NCI-H1417 treated with DMSO at 0.1 percent for 48 hours (cell line): ENCODE measurements at places on chromosomes 12 and 14.

- no peak for DNase-seq
Measured at GRCh38 chr12:66516133-66516532, 162.7 kb downstream of the GRIP1 start.

- DNase-seq, result no peak
Measured at GRCh38 chr12:65596514-65597091, 227.7 kb upstream of the HMGA2 start.

DNA sequence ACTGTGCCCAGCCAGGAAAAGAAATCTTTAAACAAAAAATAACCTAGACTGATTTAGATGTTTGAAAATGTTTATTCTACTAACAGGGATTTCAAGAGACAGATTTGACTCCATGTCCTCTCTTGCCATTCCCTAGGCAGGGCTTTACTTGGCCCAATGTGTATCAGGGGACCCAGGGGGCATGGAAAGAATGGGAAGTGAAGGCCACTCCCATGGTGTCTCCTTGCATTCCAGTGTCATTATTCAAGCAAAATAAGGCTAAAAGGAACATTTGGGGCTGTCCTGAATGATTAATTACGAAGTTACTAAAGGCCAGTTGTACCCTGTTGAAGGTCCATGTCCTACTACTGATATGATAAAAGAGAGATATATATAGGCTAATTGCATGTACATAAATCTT lies 151.9 kb upstream of the ATF7IP start:
- no peak for DNase-seq

DNA sequence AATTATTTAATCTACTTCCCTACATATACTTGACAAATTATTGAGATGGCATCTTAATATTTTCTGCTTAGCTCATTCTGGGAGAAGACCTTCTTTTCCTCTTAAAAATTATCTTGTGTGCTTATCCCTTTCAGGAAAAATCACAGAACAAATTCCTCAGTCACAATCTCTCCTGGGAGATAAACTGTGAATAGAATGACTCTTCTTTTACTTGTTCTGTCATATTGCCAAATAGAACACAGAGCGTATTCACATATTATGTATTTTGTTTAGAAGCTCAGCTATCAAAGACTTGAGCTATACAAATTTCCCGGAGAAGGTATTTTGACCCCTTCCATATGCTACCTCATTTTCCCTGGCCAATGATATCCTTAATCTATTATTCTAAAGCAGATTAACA lies 146.7 kb downstream of the TMEM117 start:
- DNase-seq, result no peak
